GM04503 (cell line): ENCODE measurements at places on chromosomes 12 and 14.

DNA sequence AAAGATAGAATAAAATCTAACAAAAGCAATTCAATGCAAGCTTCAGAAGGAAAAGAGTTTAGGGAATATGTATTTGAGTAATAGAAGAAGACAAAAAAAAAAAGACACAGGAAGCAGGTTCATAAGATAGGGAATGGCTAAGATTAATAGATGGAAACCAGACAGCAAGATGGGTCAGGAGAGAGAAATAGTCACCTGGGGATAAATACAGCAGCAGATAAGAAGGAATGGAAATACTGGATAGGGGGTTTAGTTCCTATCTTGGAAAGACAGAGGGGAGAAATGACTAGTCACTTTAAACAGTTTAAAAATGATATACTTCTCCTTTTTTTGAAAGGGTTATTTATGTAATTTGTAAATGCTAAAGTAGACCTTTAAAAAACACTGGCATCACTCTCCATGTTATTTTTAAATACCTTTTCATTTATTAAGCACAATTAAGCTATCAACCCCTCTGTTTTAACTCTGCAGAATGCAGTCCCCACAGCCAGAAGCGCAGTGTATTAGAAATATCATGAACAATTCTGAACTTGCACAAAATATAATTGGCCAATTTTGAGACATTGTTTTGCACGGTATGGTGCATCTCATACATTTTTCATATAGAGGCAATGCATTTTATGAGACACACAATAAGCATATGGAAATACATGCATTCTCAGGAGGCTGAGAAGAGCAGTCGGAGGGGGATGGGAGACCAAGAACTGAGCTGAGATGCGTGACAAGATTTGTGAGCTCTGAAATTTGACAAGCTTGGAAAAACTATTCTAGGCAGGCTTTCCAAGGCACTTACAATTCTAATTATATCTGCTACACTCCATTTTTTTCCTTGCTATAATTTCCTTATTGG is 303.4 kb upstream of the PRICKLE1 start:
- DNase-seq, result no peak

DNA sequence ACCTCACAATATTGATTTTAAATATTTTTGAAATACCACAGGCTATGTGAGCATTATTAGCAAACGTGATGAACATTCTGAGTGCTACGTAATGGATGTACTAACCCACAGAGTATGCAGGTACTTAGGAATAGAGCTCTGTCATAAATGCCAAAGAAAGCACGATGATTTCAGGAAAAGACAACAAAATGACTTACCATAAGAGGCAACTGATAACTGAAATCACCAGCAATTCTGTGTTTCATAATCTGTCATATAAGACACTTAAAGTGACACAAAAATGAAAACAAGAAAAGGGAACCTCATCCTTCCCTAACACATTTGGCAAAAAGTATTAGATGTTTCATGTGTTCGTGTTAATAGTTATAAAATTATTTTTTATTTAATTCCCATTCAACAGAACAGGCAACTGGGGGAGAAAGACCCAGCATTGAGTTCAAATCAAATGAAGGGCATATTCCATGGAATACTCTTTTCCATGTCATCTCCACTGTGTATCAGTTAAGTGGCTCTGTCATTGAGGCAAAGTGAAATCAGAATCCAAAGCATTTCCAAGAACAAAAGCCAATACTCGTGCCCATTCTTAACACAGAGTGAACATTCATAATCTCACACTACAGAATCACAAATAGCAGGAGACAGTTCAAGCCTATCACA is 30.4 kb downstream of the ARMH4 start:
- no peak for DNase-seq

DNA sequence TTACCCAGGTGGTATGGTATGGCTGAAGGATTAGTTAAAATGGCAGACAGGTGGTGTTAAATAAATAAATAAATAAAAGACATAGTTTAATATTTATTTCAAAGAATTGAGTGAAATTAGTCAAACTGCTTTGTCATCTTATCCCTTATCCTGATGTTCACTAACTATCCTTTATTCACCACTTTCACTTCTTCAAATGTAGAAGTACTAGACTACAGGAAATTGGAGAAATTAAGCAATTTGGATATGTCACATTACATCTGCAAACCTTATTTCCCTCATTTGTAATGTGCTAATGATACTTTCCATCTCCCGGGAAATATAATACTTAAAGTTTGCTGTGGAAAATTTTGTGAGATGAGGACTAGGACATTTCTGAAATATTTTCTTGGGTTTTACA is 1195.7 kb downstream of the LRFN5 start:
- no peak for DNase-seq

DNA sequence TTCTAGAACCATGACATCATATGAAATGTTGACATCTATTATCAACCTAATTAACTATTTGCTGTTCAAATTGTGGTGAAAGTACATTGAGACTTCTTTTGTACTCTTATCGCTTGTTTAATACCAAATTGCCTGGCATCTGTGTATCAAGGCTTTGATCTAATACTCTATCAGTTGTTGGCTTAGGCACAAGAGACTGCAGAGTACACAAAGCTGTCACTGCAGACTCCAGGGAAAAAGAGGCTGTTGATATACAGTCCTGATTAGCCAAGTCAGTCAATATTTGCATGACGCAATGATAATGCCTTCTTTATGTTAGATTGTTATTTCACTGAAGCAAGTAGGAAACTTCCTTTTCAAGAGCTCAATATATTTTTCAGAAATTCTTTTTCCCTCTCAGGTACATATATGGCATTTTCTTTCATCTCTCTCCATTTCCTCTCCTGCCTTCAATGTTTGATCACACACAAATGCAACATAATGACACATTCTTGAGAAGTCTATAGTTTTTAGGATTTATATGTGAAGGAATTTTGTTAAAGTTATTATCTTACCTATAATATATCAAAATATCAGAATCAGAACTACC is 32.3 kb upstream of the PTCSC3 start:
- no peak for DNase-seq

- peak; percentile 24 for DNase-seq
Measured at GRCh38 chr14:80456209-80456608, 244.9 kb upstream of the DIO2 start.

GRCh38 chr12:116924558-116925453 is 14.1 kb downstream of the FBXW8 start:
- DNase-seq, result peak; percentile 20

- DNase-seq, result no peak
Measured at GRCh38 chr12:93571925-93572711, at the start of gene SOCS2. Gene SOCS2 (plus strand): TSS chr12:93572675. CDS start chr12:93572898, 223 bp downstream.

DNA sequence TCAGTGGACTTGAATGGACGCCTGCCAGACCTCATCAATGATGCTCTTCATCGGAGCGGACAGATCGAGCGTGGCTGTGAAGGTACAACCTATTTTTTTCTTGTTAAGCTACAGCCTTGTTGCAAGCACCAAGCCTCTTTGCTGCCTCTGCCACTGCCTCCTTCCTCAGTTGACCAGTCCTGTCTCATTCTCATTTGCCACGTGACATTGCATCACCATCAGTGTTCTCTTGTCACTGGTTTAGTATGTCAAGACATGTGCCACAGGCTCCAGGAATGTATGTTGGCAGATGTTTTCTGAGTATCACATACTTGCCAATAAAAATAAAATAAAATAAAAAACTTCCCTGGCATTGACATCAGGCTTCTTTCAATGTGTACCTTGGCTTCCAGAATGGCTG is 798.1 kb downstream of the NRXN3 start:
- no peak for DNase-seq

GRCh38 chr12:95187865-95188415 is 29.3 kb downstream of the FGD6 start:
- DNase-seq, result no peak

GRCh38 chr14:64700894-64701293 is 3.3 kb upstream of the PLEKHG3 start:
- DNase-seq, result no peak

DNA sequence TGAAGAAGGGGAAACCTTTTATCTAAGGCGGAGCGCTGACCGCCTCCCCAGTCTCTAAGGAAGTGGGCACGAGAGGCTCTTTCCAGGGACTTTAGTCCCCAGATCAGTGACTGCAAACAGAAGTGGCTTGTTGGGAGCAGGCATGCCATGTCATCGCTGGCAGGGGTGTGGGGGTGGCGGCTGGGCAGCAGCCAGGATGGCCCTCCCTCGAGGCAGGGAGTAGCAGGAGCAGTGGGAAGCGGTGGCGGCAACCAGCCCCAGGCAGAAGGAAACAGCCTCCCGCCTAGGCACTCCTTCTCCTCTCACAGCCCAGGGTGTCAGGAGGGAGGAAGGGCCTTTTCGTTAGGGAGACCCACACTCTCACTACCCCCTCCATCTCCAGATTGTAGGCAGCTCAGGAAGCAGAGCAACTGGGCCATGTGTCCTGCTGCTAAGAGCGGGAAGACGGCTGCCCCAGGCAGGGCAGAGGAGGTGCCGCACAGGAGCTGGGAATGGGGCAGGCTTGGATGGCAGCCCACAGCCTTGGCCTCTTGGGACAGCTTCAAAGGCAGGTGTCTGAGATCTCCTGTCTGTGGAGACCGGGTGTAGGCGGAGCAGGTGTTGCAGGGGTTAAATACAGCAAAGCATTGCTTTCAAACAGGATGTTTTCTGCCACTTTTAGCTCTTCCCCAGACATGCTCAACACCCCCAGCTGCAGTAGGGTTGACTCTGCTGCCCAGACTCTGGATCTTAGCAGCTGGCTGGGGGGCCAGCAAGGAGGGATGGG is 21.8 kb downstream of the VDR start:
- DNase-seq, result no peak

DNA sequence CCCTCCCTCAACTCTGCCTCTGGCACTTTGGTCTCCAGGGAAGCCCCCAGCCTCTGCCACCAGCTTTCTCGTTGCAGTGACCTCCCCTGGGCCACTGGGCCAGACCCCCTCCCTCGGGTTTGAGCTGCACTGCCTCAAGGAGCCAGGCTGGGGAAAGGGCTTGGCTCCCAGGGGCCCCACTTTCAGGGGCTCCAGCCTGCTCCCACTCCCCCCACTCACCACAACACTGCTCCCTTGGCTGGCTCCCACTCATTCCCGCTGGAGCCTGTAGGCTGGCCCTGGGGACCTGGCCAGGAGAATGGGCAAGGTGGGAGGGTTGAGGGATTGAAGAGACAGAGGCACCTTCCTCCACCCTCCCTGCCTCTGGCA is 19.3 kb upstream of the KIF26A start:
- no peak for DNase-seq

- no peak for DNase-seq
Measured at GRCh38 chr12:53286448-53286847, 8.9 kb upstream of the PFDN5 start.

- DNase-seq, result no peak
Measured at GRCh38 chr12:52341066-52341580, 19.9 kb upstream of the KRT83 start.

- no peak for DNase-seq
Measured at GRCh38 chr12:127861406-127861805, 405.6 kb upstream of the TMEM132C start.

- no peak for DNase-seq
Measured at GRCh38 chr14:93005135-93005813, 82.3 kb downstream of the CHGA start.

GRCh38 chr14:103941462-103941861 is 867 bp downstream of the RD3L start:
- no peak for DNase-seq

GRCh38 chr14:79967001-79967400 is 244.3 kb downstream of the DIO2 start:
- DNase-seq, result no peak

DNA sequence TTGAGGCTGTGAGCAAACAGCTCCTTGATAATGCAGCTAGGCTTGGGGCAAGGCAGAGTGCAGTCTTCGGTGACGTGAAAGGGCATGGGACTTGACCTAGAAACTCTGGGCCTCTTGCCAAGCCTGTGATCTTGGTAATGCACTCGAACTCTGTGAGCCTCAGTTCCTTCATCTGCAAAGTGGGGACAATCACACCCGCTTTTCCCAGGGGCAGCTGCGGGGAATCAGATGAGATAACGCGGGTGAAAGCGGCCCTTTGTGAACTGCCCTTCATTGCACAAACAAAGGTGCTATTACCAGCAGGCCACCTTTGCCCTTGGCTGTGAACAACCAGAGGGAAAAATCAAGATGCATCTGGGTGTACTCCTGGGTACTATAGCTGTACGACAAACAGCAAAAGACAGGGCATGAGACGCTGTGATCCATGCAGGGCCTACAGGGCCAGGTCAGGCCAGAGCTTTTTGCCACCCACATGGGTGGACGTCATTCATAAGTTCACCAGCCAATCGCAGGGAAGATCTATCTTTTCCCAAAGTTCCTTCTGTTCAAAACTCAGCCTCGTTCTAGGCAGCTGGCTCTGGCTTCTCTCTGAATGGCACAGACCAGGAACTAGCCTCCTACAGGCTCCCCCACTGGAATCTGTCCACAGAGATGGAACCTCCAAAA is 3.2 kb downstream of the MSI1 start:
- DNase-seq, result no peak

GRCh38 chr12:94534774-94535509 is 75.3 kb upstream of the CEP83 start:
- DNase-seq, result no peak

DNA sequence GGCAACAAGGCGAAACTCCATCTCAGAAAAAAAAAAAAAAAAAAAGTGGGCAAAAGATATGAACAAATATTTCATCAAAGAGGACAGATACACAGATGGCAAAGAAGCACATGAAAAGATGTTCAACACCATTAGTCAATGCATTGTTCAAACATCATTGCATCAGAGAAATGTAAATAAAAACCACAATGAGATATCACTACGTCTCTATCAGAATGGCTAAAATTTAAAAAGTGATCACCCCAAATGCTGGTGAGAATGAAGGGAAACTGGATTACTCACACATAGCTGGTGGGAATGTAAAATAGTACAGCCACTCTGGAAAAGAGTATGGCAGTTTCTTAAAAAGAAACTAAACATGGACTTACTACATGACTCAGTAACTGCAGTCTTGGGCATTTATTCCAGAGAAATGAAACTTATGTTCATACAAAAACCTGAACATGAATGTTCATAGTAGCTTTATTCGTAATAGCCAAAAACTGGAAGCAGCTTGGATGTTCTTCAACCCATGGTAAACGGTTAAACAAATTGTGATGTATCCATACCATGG is 3.6 kb downstream of the L2HGDH start:
- DNase-seq, result no peak

DNA sequence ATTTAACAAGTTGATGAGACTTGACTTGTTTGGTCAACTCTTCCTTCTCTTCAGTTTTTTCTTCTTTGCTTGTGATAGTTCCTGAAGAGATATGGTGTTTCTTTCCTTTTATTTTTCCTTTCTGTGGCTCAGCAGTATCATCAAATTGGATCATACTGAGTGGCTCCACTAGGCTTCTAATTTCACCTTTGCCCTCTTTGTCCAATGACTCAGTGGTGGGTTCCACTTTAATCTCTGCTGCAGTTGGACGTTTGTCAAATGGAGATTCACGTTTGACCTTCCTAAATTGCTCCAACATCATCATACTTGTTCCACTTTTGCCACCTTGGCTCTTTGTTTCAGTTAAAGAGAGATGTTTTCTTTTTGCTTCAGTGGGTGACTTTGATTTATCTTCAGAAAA is 41.5 kb downstream of the FAM186A start:
- no peak for DNase-seq

GRCh38 chr12:104121001-104121400 is 17.0 kb downstream of the NFYB start:
- DNase-seq, result peak; percentile 28
